ENCODE measurements at places on chromosomes 7 and 10. TPM values are rescaled to one million over a fixed set of nuclear protein-coding genes. Genes with fewer than 3 reads are reported as not detected.

The PPP1R3A gene
- total RNA-seq = not detected

DNA sequence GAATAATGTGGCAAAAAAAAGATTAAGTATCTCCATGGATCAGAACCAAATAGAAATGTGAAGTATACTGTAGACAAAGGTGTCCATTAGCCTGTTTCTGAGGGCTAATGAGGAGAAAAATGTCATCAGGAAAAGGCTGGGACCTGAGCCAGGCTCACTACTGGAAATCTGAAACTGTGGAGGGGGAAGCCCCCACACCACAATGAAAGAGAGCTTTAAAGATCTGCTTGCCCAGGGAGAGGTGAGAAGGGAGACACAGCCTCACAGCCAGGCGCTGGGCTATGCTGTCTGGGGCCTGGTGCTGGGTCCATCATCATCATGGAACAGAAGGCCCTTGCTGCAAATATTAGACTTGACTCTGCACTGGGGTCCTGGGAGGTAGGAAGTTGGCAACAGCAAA is 90.4 kb downstream of the OSBPL3 start:
- no peak for DNase-seq

- DNase-seq = no peak
Measured at GRCh38 chr7:24899905-24900304, 80.1 kb downstream of the OSBPL3 start.

The GIMAP8 gene
- under 0.01 TPM for total RNA-seq

DNA sequence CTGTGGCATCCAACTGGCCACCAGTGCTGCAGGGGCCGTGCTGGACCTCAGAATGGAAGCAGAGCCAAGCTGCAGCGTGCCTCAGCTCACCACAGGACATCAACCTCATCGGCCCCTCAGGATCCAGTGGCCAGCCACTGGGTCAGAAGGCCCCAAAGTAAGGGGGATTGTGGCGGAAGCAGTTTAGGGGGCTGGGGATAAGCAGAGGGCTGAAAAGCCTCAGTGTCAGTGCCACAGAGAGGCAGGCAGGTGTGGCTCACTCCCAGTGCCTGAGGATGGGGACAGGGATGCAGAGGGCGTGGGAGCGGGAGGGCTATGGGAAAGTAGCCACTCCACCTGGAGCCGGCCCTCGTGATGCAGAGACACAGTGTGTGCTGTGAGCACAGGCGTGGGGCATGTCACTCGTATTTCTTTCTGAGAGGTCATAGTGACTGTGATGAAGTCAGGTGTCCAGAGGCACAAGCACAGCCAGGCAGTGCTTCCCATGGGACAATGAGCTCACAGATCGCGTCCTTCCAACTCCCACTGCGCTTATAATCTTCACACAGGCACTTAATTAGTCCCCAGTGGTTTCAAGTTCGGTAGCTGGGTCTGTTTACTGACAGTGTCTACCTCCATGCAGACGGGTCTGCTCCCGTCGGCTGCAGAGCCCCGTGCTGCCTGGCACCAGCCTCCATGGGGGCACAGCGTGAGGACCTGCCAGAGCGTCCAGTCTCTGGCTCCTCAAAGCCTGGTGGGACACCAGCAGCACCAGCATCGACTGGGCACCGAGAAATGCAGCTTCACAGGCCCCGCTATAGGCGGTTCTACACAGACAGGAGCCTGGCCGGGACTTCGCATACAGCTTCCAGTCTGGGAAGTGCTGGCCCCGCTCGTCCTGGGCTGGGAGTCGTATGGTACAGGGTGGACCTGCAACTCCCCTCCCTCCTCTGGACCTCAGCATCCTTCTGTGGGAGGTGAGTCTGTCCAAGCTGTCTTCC is 42.9 kb upstream of the CNPY1 start:
- DNase-seq = no peak

Measured in stomach (tissue), 19 donors.